Breast epithelium (tissue), 4 donors: ENCODE measurements at places on chromosomes 2 and 18.

DNA sequence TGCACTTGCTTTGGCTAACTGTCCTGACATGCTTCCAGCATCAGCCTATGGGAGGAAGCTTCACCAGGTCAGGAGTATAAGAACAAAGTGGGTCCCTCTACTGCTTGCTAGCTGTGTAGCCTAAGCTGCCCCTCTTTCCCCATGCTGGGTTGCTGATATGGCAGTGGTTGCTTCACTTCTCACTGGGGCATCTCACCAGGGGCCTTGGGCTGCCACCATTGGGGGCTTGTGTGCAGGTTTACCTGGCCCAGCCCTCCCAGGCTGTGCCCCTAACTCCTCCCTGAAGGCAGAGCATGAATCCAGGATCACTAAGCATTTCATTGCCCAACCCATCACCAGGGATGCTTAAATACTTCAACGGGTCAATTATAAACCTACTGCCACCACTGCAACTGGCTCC is 817.1 kb upstream of the TMEFF2 start:
- no peaks in the 10 kb centered on the region for H3K4me1 ChIP-seq
- no peak overlapping the region for H3K4me3 ChIP-seq
- H3K27me3 ChIP-seq, result no peaks in the 10 kb centered on the region
- H3K36me3 ChIP-seq, result no peaks in the 10 kb centered on the region

DNA sequence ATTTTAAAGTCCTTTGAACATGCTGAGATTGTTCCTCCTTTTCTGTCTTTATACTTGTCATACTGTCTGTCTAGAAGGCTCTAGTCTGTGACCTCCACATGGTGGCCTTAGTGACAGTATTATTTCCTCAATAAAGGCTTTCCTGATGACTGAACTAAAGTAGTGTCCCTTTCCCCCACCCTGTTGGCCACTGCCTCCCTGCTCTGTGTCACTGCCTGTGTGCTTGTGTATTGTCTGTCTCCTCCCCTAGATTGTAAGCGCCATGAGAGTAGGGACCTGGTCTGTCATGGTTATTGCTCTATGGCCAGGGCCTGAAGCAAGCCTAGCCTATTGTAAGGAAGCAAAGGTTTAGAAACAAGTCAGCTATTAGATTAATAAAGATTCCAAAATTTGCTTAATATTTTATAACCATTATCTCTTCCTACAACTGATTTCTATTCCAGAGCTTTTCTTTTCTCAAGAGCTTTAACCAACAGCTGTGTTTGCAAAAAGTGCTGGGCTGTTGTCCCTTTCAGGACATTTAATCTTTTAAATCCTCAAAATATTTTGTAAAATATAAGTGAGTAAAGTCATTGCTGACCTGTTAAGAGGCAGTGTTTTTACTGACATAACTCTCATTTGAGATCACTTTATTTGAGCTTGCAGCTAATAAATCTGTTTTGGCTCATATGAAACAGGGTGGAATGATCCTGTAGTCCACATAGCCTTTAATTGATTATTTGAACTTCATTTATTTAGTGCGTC is 35.5 kb downstream of the DIS3L2 start:
- H3K27ac ChIP-seq, result no peak overlapping the region
- no peak for DNase-seq
- H3K4me1 ChIP-seq, result no peaks in the 10 kb centered on the region
- H3K36me3 ChIP-seq, result no peaks in the 10 kb centered on the region

DNA sequence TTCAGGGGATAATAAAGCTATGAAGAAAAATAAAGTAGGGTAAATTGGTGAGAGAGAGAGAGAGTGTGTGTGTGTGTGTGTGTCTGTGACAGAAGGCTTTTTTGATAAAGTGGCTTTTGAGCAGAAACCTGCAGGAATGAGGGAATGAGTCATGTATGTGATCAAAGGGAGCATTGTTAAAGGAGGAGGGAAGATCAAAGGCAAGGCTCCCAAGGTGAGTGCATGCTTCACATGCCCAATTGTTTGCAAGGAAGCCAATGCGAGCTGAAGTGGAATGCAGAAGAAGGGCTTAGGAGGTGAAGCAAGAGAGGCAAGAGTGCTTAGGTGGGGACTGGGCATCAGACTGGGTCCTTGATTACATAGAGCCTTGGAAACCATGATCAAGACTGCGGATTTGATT is 96.8 kb downstream of the DNAH6 start:
- no peak overlapping the region for H3K4me3 ChIP-seq
- no peaks in the 10 kb centered on the region for H3K27me3 ChIP-seq
- no peak overlapping the region for H3K27ac ChIP-seq
- H3K36me3 ChIP-seq, result no peaks in the 10 kb centered on the region
- no peaks in the 10 kb centered on the region for H3K4me1 ChIP-seq
- DNase-seq, result no peak

DNA sequence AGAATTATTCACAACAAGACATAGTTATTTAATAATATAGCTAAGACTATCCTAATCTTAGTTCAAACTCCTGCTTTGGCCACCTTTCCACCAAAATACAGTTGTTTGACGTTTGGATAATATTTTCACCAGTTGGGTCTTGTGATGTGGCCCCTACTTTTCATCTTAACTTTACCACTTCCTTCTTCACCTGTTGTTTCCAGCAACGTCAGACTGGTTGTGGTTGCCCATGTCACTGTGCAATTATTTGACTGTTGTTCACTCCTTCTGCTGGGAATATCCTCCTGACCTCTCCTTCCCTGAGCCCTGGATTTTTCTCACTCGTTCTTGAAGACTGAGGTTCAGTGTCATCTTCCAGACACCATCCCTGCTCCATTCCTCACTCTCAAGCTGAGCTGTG is 132.2 kb upstream of the RASGRP3 start:
- H3K4me3 ChIP-seq, result no peak overlapping the region
- H3K36me3 ChIP-seq, result no peaks in the 10 kb centered on the region
- H3K27ac ChIP-seq, result no peak overlapping the region
- no peak for DNase-seq
- H3K27me3 ChIP-seq, result no peaks in the 10 kb centered on the region
- H3K4me1 ChIP-seq, result no peaks in the 10 kb centered on the region

DNA sequence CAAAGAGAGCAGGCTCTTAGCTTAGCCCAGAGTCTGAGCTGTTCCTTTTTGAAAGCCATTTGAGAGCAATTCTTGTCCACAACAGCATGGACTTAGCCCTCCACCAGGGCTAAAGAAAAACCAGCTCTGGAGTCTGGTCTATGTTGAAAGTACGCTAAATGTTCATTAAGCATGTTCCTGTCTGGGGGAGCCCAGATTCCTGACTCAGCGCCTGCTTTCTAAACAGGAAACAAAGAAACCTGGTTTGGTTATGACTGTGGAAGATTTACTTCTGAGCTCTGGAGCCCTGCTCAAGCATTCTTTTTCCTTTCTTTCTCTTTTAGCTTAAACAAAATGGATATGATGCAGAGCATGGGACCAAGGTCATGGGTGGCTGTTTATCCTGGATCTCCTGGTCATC is 279.8 kb downstream of the RBM43 start:
- no peaks in the 10 kb centered on the region for H3K4me1 ChIP-seq
- DNase-seq, result no peak
- H3K27ac ChIP-seq, result no peak overlapping the region
- no peak overlapping the region for H3K4me3 ChIP-seq

- no peaks in the 10 kb centered on the region for H3K4me1 ChIP-seq
- no peaks in the 10 kb centered on the region for H3K36me3 ChIP-seq
- H3K4me3 ChIP-seq, result peak within 1 kb of the TSS; percentile 99
- peak within 1 kb of the TSS; percentile 88 for H3K27ac ChIP-seq
- H3K27me3 ChIP-seq, result no peaks in the 10 kb centered on the region
Measured at GRCh38 chr2:69386789-69387734, at the start of gene GFPT1. TSS of gene GFPT1 (minus strand) at chr2:69387227. CDS start at chr2:69387071, 156 bp downstream.

DNA sequence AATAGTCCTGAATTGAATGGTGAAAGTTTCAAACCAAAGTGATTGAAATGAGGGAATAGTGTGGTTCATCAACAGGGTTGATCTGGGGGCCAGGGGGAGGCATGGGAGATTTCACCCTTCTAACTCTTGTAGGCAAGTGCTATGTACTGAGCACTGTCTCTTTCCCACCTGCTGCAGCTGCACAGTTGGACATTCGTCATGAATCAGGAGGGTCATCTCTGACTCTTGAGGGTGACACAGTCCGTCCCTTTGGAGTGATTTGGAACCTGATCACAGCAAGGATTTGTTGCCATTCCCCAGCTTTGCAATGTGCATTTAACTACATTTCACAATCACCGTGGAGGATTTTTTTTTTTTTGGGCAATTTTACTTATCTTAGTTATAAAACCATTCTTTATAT is 224.6 kb downstream of the PHLPP1 start:
- no peak overlapping the region for H3K27ac ChIP-seq
- H3K36me3 ChIP-seq, result no peaks in the 10 kb centered on the region

DNA sequence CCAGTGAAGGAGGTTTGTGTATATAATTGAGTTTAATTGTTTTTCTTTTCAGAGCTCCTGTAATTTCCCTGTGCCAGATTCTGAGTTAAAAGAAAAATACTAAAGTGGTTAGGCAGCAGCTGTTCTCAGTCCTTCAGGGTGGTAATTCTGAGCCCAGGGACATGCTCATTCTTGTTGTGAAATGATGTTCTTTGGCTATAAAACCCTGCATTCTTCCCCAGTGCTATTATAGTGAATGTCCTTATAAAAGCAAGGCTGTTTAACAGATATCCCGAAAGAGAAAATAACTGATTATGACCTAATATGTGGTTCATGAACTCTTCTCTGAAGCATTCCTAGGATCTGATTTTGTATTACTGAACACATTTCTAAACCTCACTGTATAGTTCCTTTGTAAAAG is 34.0 kb downstream of the ADAM23 start:
- H3K36me3 ChIP-seq, result no peaks in the 10 kb centered on the region
- H3K27ac ChIP-seq, result no peak overlapping the region
- H3K4me3 ChIP-seq, result no peak overlapping the region
- H3K27me3 ChIP-seq, result no peaks in the 10 kb centered on the region
- DNase-seq, result no peak
- H3K4me1 ChIP-seq, result no peaks in the 10 kb centered on the region

GRCh38 chr2:172423160-172423559 is 4.2 kb upstream of the ITGA6 start:
- no peak overlapping the region for H3K4me3 ChIP-seq
- H3K27ac ChIP-seq, result no peak overlapping the region
- no peak for DNase-seq

GRCh38 chr2:20351555-20352229 is 1.0 kb upstream of the PUM2 start:
- peak overlapping the region; percentile 97 for H3K27ac ChIP-seq
- DNase-seq, result no peak
- H3K4me1 ChIP-seq, result no peaks in the 10 kb centered on the region
- H3K27me3 ChIP-seq, result no peaks in the 10 kb centered on the region

- no peak overlapping the region for H3K4me3 ChIP-seq
- H3K36me3 ChIP-seq, result no peaks in the 10 kb centered on the region
- DNase-seq, result no peak
- H3K27me3 ChIP-seq, result no peaks in the 10 kb centered on the region
- no peak overlapping the region for H3K27ac ChIP-seq
- peaks cover 7% of the 10 kb centered on the region for H3K4me1 ChIP-seq
Measured at GRCh38 chr2:42254186-42254895, 85.2 kb downstream of the EML4 start.

GRCh38 chr2:189287982-189288521 is 108.5 kb upstream of the COL5A2 start:
- no peaks in the 10 kb centered on the region for H3K36me3 ChIP-seq
- DNase-seq, result no peak
- no peaks in the 10 kb centered on the region for H3K4me1 ChIP-seq
- H3K4me3 ChIP-seq, result no peak overlapping the region
- H3K27me3 ChIP-seq, result no peaks in the 10 kb centered on the region

DNA sequence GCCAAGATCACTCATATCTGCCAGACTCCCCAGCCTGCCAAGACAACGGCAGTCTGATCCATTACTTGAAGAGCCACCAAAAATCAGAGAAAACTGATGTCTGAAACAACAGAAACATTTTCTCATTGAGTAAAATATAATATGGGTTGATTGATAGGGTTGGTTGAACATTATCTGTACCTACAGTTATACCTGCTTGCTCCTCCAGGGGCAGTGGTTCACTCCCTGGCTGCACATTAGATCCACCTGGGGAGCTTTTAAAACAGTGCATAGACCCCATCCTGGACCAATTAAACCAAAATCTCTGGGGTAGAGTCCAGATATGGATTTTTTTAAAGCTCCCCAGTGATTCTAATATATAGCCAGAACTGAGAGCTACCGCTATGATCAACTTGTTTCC is 43.6 kb upstream of the SLC14A2 start:
- no peaks in the 10 kb centered on the region for H3K4me1 ChIP-seq
- no peak for DNase-seq
- no peak overlapping the region for H3K4me3 ChIP-seq
- H3K36me3 ChIP-seq, result no peaks in the 10 kb centered on the region

- H3K4me3 ChIP-seq, result no peak overlapping the region
- no peaks in the 10 kb centered on the region for H3K27me3 ChIP-seq
- no peak for DNase-seq
- H3K27ac ChIP-seq, result no peak overlapping the region
- no peaks in the 10 kb centered on the region for H3K4me1 ChIP-seq
Measured at GRCh38 chr2:150924878-150925277, 336.8 kb downstream of the RBM43 start.

- no peak overlapping the region for H3K27ac ChIP-seq
- no peak overlapping the region for H3K4me3 ChIP-seq
- no peak for DNase-seq
- no peaks in the 10 kb centered on the region for H3K4me1 ChIP-seq
Measured at GRCh38 chr2:208545403-208546042, 138.9 kb downstream of the PTH2R start.

DNA sequence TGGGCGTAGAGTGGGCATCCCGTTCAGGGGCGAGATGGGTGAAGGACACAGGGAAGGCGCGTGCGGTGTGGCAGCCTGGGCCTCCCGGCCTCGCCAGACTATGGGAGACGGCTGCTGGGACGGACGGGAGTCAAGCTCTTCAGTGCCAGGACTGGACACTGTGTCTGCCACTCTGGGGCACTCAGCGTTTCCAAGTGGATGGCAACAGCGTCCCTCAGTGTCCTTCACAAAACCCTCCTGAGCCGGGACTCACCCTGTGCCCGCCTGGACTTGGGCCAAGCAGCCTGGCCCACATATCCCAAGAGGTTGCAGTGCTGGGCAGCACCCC is 16.3 kb upstream of the BOK start:
- peaks cover 22% of the 10 kb centered on the region for H3K4me1 ChIP-seq
- H3K27me3 ChIP-seq, result no peaks in the 10 kb centered on the region
- H3K27ac ChIP-seq, result no peak overlapping the region
- no peak overlapping the region for H3K4me3 ChIP-seq

DNA sequence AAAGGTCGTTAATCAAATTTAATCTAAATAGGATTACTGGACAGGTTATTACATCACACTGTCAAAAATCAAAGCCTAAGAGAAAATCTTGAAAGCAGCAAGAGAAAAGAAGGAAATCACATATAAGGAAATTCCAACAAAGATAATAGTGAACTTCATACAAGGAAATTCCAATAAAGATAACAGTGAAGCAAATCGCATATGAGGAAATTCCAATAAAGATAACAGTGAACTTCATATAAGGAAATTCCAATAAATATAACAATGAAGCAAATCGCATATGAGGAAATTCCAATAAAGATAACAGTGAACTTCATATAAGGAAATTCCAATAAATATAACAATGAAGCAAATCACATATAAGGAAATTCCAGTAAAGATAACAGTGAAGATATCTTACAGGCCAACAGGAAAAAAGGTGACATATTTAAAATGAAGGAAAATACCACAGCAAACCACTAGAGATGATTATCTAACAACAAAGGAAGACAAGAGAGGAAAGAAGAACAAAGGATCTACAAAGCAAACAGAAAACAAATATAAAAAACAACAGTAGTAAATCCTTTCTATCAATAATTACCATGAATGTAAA is 787.7 kb downstream of the CCDC85A start:
- H3K27me3 ChIP-seq, result no peaks in the 10 kb centered on the region
- no peaks in the 10 kb centered on the region for H3K4me1 ChIP-seq
- no peak overlapping the region for H3K27ac ChIP-seq
- H3K36me3 ChIP-seq, result no peaks in the 10 kb centered on the region
- no peak overlapping the region for H3K4me3 ChIP-seq

- H3K27me3 ChIP-seq, result no peaks in the 10 kb centered on the region
- no peaks in the 10 kb centered on the region for H3K36me3 ChIP-seq
- no peak overlapping the region for H3K4me3 ChIP-seq
- H3K4me1 ChIP-seq, result no peaks in the 10 kb centered on the region
- no peak overlapping the region for H3K27ac ChIP-seq
Measured at GRCh38 chr2:134304394-134305108, 50.7 kb downstream of the MGAT5 start.
